ENCODE measurements at places on chromosomes 12 and 14.

DNA sequence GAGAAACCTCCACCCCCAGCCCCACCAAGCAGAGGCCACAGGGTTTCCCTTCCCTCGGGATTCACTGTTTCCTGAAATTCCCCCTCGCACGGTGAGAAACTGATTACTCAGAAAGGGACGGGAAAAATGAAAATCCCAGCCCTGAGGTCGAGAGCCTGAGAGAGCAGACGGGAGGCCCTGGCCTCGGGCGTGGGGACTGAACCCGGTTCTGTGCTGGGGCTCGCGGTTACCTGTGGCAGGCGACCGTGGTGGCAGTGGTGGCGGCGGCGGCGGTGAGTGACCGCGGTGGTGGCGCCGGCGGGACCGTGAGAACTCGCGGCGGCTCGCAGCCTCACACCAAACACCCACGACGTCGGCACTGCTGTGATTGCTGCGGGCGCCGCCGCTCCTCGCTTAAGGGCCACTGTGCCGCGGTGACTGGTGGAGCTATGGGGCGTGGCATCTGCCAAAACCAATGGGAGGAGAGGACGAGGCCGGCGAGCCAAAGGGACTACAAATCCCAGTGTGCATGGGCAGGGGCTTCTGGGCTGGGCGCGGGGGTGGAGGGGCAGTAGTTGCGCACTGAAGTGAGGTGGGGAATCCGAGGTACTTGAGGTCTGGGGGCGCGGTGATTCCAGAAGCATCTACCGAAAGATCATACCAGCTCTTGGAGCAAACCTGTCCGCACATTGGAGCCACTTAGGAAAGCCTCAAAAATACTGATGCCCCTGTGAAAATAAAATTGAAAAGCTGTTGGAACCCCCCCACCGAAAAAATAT, at the start of gene LGMN:
TSS of gene LGMN (minus strand) at position 369 of the 758 bp plus-strand sequence. CDS start 15,841 bp downstream, outside the sequence.
- DNase-seq = peak; percentile 82

DNA sequence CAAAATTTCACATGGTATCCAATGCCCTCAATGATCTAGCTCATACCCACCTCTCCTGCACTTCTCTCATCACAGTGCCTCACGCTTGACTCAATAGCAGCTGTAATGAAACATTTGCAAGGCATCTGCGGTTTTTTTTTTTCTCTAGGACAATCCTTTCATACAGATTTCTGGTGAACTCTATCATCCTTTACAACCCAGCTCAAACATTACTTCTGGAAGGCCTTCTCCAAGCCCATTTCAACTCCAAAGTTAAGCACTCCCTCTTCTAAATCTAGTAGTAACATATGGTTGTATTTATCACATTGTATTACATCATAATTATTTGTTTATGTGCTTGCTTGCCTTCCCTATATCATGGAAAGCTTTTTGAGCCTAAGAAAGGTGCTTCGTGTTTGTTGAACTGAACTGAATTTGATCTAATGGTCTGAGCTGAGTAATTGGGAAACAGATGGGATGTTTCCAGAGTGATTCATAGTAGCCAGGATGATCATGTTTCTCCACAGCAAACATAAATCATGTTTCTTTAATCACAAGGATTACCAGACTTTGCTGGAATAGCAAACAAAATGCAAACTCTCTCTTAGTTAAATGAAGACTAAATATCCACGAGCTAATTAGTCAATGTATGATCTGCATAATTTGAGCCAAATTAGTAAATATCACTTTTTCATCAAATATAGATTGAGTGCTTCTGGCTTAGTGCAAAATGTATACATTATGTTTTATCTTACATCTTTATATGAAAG, 14.3 kb downstream of the CFL2 start:
- DNase-seq = no peak

DNA sequence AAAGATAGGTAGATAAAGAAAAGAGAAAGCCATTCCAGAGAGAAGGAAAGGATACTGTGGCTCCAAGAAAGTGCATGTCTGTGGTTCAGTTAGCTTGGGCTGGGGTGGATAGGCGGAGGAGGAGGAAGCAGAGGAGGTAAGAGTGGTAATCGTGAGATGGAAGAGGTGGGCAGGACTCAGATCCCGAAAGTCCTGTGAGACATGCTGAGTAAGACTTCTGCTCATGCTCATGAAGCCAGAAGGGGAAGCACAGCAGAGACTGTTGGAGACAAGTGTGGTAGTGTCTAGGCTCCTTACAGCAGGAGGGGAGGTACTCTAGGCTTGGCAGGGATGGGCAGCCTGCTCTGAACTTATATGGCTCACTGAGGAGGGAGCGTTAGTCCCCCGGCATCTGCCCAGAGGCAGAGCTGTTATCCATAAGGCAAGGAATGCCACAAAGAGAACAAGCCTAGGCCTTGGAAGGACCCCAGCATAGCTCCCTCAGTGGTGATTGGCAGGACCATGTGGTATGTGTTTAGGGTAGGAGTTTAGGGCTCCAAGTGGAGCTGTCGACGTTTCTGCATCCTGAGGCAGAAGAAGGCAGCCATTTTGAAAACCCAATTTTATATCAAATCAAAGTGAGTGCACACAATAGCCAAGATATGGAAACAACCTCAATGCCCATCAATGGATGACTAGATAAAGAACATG, 135.3 kb downstream of the SMOC1 start:
- no peak for DNase-seq

- DNase-seq = no peak
Measured at GRCh38 chr12:124565656-124566160, 1.7 kb downstream of the NCOR2 start.

- no peak for DNase-seq
Measured at GRCh38 chr14:101879529-101880336, 84.6 kb upstream of the DYNC1H1 start.

DNA sequence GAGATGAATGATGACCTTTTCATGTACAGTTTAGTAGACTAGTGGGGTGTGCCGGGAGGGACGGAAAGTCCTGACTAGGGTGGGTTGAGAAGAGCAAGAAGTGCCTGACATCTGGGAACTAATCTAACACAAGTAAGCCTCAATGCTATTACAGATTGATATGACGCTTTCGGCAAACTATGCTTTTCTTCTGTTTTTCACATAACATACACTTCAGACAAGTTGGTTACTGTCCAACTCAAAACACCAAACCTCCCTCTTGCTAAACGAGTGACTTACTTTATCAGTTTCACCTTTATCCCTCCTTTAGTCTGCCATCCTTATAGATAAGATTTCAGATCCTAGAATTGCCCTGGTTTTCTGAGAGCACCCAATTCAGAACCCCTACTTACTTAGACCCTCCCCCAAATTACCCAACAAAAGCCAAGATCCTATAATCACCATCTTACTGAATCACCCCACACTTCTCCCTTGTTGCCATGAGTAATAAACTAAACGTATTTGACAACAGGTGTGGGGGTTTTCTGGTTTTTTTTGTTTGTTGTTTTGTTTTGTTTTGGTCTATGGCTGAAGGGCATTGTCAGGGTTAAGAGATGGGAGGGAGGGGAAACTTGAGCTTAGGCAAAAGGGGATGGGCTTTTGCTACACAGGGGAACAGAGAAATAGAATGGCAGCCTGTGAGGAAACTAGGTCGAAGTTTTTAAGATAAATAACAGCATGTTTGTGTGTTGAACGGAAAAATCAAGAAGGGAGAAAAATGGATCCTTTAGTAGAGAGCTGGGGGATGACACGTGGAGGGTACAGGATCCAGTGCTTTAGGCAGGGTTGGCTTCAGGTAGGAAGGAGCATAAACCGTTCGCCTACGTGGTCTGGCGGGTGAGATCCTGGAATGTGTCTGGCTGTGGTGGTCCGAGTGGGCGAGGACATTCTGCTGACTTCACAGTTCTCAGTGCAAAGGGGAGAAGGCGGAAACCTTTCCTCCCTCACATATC, 6.1 kb upstream of the PSMA3 start:
- no peak for DNase-seq

DNA sequence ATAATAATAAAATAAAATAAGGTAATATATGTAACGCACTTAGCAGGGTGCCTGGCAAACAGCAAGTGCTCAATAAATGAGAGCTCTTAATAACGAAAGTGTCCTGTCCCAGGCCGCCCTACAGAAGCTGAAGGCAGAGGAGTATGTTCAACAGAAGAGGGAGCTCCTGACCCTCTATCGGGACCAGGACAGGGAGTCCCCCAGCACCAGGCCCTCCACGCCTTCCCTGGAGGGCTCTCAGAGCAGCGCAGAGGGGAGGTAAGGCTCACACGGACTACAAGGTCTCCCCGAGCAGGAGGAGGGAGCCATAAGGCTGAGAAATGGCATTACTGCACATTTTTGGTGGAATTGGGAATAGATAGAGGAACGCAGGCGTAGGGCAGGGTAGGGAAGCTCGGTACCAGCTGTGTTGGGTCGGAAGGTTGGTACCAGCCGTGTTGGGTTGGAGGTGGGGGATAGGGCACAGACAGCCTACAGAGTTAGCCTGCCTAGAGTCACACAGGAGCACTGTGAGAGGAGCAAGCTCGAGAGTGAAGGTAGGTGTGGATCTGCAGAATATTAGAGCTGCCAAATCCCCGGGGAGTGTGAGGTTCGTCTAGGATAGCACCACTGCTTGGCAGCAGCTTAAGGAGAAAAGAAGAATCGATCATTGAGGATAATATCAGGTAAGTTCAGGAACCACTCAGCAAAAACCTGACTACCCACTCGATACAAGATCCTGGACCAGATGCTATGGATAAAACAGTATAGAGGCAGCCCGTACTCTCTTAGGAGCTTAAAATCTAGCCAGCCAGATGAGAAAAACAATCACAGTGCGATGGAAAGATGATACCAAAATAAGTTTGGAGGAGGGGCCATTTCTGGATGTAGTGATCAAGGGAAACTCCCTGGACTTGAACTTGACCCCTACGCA, 15.3 kb downstream of the TNFRSF1A start:
- no peak for DNase-seq

GRCh38 chr12:29743801-29744200, 39.9 kb downstream of the TMTC1 start:
- no peak for DNase-seq

DNA sequence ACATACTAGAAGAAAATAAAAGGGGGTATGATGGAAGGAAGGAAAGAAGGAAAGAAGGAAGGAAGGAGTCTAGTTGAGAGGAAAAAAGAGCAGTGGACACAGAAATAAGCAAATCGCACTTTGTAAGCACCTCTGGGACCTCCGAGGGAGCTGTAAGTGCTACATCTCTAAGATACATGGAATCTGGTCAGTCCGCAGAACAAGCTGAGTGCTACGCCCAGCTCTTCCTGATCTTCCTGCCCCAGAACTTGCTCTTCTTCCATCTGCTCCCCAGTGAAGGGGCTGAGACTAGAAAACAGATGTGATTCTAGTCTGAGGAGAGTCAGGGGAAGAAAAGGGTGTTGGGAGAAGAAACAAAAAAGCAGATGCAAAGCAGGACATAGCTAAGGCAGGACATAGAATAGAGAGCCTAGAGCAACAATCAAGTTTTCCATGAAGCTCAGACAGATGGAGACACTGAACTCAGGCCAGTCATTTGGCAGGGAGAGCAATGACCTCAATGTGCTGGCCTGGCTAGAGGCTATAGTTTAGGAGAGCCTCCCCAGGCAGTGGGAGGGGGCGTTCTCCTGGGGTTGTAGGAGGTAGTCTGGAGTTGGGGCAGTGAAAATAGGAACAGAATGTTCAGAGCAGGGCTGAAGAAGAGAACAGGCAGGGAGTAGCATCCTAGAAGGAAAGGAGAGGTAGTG, 1.7 kb upstream of the MFAP5 start:
- DNase-seq = no peak
